ENCODE measurements at places on chromosomes 2 and 18. TPM values are rescaled to one million over a fixed set of nuclear protein-coding genes. Genes with fewer than 3 reads are reported as not detected.

GRCh38 chr18:58967751-58968254 is 103.1 kb downstream of the ZNF532 start:
- no peak for DNase-seq

DNA sequence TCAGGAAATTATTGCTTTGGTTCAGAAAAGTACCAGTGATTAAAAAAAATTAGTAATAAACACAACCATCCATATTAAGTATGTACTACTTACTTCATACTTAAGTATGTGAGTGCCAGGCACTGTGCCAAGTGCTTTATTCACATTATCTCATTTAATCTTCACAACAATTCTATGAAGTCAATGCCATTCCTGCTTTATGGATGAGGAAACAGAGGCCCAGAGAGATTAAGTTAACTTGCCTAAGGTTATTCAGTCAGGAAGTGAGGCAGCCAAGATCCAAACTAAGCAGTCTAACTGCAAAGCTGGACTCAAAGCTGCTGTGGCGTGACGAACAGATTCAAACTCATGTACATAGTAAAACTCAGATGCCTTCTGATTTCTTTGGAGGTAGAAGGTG is 22.3 kb downstream of the DTNB start:
- DNase-seq = no peak

DNA sequence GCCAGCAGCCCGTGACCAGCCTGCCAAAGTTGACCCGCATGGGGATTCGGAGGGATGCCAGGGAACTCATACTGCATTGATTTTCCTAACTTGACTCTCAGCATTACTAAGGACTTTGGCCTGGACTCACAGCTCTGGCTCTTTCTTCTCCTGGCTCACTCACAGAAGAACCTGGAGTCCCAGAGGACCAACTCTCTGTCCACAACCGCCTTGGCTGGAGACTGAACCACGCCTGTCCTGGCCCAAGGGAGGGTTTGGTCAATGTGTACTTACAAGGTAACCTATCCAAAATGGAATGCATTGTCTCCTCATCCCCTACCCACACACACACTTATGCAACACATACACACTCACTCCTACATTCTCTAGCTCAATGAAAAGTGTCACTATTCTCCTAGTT is 135.6 kb upstream of the KLHL29 start:
- DNase-seq = no peak

- DNase-seq = no peak
These were observed 230.4 kb downstream of the FHOD3 start for GRCh38 chr18:36527740-36528455.

DNA sequence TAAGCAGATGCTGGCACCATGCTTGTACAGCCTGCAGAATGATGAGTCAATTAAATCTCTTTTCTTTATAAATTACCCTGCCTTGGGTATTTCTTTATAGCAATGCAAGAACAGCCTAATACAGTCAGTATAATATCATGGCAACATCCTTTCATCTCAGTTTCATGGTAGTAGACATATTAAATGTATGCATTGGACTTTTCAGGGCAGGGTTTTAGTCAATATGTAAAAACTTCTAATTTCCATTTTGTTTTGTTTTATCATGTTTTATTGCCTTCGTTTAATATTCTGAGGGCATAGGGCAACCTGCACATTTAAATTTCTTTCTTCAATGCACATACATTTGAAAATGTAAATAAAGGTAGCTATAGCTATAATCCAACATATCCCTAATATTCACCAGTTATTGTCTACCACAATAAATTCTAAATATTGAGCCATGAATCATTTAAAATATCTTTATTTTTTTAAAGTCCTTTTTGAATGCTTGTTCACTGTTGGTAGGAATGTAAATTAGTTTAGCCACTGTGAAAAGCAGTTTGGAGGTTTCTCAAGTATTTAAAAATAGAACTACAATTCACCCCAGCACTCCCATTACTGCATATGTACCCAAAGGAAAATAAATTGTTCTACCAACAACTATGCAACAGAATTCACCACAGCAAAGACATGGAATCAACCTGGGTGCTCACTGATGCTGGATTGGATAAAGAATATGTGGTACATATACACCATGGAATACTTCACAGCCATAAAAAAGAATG is 41.8 kb upstream of the GRB14 start:
- no peak for DNase-seq

DNA sequence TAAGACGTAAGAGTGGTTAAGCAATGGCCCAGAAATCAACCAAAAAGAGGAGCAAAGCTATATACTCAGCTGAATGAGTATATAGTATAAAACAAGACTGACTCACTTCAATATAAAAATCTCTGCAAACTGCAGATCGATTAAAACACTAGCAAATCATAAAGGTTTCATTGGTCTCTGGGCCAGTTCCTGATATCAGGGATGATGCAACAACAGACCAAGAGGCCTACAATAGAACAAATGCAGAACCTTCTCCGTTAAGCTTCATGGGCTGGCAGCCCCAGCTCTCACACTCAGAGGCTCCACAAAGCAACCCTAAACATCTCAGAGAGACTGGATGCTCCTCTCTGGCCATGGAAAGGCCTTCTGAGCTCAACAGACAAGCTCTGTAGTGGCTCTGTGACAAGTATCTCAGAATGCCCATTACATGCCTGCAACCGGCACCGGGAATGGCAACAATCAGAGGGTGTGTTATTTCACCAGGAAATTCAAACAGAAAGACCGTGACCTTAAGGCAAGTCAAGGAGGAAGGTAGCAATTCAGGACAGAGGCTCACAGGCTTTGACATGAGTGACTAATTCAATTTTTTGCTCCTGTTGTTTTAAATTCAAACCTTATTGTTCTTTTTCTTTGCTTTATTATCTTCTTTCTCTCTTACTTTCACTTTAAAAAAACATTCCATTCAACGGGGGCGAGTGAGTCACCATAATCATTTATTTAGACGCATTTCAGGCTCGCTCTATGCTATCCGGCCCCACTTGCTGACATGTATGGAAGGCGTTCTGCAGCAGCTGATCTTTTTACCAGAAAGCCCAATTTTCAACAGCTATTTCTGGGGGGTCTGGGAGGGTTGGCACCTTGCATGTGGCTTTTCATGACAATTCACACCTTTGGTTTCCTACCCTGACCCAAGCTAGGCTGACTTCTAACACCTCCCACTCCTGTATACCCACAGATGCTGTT is 15.1 kb downstream of the CYRIA start:
- DNase-seq = no peak

DNA sequence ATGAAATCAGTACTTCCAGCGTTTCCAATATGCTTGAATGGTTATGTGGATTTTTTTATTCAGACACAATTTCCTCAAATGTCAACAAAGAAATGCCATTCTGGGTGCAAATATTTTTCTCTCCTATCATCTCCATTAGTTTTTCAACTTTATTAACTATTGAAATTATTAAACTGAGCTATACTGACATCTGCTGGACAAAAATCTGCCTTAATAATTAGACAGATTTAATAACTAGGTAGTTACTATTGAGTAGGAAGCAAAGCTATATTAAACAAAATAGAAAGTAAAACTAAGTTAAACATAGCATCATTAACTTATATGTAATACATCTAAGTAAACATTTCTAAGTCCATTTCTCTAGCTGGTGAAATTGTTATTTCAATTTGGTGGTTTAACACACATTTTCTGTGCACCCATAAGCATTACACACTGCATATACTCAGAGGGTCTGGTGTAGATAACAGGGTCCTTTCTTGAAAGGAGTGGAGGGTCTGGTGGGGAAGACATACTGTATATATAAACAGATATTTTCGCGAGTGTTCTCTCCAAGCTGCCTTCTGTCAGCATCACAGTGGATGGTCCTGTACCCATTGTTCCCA is 77.0 kb downstream of the LANCL1 start:
- DNase-seq = no peak

ZCCHC2 gene
- 38.7 TPM for total RNA-seq

GALM gene
- total RNA-seq = 114 TPM

TMEM163 gene
- 0.12 TPM for total RNA-seq

UCN gene
- total RNA-seq = 4.9 TPM

UGT1A4 gene
- not detected for total RNA-seq

MSTN gene
- total RNA-seq = not detected
